Stimulated activated CD8-positive, alpha-beta memory T cell treated with anti-CD3 and anti-CD28 coated beads, Interleukin-4, amount 100 ng/mL, for 4 hours (primary cell): ENCODE measurements at places on chromosomes 7 and 10.
A peak's percentile ranks its signal among the peaks of the same experiment; 100 is the strongest.

DNA sequence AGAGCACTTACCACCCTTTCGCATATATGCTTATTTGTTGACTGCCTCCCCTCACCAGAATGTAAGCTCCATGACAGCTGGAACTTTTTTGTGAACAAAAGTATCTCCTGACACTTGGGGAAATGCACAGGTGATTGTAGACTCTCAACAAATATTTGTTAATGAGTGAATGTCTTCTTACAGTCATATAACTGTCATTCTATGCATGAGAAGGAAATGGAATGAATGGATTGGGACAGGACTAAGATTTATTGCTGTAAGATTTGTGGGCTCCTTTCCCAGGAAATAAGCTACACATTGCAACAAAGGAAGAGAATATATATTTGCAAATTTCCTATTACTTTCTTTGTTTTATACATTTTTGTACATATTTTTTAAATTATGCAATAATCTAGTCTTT is 48.5 kb downstream of the FEZF1 start:
- no peak for DNase-seq

GRCh38 chr7:104089612-104090011 is 100.2 kb upstream of the RELN start:
- DNase-seq: no peak

GRCh38 chr7:3371601-3372000 is 70.5 kb downstream of the SDK1 start:
- DNase-seq: no peak

DNA sequence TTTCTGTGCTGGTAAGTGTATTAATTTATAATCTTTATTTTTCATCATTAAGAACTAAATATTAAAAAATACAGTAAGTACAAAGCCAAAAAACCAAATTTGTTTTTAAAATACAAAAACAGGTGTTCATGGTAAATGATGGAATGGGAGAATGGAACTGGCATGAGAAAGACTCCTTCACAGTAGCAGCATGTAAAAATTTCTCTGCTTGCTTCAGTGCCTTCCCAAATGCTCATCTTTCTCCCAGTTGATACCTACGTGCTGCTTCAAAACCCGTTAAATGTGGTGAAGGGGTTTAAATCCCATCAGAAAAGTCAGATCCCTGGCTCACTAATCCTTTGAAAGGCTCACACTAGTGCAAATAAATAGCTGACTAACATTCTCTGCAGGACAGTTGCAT is 4.2 kb downstream of the RNF133 start:
- no peak for DNase-seq

- DNase-seq: no peak
Observed at GRCh38 chr10:74206746-74207145, 55.7 kb downstream of the ADK start.

GRCh38 chr10:5817322-5818047 is 4.3 kb upstream of the GDI2 start:
- no peak for DNase-seq

GRCh38 chr10:98577168-98577567 is 130.4 kb upstream of the HPS1 start:
- DNase-seq: no peak

- DNase-seq: no peak
Observed at GRCh38 chr10:112843623-112844022, 106.4 kb upstream of the TCF7L2 start.

DNA sequence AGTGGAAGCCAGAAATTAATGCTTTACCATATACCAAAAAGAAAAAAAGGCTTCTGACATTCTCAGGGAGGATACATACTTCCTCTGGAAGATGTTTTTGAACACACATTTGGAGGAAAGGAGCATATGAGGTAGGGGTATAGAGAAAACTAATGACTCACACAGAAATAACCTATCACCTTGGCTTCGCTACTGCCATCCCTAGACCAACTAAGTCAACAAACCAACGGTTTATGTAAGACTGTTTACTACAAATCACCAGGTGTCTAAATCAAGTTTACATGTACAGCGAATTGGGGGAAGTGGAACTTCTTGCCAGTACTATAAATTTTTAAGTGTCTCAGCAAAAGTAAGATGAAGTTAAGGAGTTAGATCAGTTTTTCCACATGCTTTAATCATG is 96.9 kb downstream of the NT5C2 start:
- no peak for DNase-seq

DNA sequence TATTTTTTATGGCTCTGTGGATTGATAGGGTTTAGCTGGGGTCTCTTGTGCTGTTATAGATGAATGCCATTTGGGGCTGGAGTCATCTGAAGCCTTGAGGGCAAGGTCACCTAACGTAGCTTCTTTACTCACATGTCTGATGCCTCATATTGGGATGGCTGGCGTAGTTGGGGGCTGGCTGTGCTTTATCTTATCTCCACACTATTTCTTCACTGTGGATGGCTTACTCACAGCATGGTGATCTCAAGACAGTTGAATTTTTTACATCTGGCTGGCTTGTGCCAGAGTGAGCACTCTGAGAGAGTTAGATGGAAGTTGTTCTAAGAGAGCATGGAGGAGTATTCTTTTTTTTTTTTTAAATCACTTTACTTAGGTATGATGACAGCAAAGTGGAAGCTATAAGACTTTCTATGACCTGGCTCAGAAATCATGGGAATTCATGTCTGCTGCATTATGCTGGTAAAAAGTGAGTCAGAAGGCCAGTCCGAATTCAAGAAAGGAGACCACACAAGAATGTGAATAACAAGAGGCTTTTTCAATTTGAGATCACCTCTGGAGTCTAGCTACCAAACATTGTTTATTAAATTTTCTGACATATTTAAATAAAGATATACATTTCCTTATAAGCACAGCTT is 252.4 kb upstream of the TPK1 start:
- DNase-seq: no peak

DNA sequence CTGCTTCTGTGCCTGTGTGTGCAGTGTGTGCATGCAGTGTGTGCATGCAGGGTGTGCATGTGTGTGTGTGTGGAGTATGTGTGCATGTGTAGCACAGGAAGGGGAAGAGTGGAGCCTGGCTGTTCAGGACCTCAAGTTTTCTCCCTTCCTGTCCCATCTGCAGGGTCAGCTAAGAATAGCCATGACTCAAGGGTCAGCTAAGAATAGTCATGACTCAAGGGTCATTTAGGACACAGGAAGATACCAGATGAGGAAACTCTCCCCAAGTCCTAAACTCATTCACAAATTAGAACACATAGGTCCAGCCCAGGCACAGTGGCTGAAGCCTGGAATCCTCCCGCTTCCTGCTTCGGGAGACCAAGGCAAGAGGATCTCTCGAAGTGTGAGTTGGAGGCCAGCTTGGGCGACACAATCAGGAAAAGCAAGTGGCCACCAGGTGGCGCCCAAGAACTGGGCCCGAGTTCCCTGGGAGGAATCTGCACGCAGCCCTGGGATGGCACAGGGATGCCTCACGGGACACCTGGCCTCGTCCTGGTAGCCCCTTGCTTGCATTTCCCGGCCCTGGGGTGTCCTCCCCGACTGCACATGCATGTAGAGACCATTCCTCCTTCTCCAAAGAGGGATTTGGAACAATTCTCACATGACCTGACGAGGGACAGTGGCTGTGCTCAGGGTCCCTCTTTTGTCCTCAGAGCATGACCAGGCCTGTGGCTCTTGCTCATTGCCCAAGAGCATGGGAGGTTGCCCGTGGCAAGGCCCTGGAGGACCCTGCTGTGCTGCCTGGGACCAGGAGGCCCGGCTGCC is 21.4 kb upstream of the VOPP1 start:
- DNase-seq: peak; percentile 55

GRCh38 chr10:73589563-73590126 is 1.5 kb downstream of the USP54 start:
- DNase-seq: no peak

GRCh38 chr10:43966571-43966965 is 317.9 kb upstream of the ZNF32 start:
- DNase-seq: no peak

GRCh38 chr10:75211007-75211691 is 553 bp downstream of the VDAC2 start:
- DNase-seq: no peak

DNA sequence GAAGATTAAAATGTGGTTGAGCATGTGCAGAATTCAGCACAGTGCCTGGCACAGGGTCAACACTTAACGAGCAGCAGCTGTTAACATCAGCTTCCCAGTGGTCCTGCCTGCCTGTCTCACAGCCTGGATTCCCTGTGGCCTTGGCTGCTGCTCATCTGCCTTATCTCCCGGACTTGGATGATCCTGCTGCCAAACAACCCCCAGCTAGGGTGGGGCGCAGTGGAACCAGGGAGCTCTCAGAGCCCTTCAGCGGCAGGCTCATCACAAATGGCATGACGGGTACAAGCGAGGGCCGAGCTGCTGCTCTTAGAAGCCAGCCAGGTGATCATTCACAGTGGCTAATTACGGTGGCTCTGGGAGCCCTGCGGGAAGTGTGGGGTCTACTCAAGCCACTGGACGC is 13.0 kb upstream of the SMARCD3 start:
- DNase-seq: no peak

- no peak for DNase-seq
Observed at GRCh38 chr7:29346231-29346978, 151.8 kb downstream of the CHN2 start.

GRCh38 chr7:102387064-102387463 is 9.1 kb upstream of the PRKRIP1 start:
- no peak for DNase-seq

- DNase-seq: no peak
Observed at GRCh38 chr10:31644931-31645633, 283.5 kb downstream of the ARHGAP12 start.

GRCh38 chr7:129889133-129889844 is 63.5 kb downstream of the UBE2H start:
- no peak for DNase-seq

DNA sequence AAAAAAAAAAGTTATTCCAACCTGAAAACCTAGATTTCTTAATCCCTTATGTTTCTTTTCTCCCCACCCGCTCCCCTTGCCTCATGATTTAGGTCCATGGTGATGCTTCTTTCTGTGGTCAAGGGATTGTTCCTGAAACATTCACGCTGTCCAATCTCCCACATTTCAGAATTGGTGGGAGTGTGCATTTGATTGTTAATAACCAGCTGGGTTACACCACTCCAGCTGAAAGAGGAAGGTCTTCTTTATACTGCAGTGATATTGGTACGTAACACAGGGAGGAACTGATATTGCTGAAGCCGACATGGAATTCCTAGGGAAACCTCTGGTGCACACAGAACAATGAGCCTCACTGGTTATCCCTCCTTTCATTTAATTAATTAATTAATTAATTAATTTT is 22.7 kb downstream of the DHTKD1 start:
- DNase-seq: no peak

DNA sequence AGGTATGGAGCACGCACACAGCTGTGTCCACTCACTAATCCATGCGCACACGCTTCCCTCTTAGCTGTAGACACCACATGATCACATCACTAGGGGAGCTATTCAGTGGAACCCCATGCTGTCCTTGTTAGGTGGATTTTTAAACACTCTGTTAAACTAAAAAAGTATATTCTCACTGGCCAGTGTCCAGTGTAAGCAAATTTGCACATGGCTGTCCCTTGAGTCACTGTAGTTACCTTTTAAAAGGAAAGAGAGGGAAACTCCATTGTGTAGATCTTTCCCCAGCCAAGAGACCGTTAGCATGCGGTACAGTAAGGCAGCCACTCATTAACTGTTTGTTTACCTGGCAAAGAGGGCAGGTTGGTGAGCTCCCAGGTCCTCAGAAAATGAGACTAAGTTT is 81.6 kb upstream of the INSYN2A start:
- DNase-seq: no peak

DNA sequence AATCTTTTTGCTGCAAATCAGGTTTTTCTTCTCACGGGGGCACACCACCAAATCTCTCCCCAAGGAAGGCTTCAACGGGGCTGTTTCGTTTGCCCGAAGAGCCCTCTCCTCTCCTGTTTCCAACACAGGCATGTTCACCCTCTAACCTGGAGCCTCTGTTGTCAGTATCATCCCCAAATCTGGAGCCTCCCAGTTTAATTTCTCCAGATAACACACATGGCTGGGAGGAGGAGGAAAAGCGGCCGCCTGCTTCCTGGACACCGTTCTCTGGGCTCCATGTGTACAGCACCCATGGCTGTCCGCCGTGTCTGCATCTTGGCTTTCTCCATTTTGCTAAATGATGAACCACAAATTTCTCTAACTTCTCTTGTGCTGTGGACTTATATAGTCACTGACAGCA is 214.5 kb downstream of the DIP2C start:
- DNase-seq: no peak

- no peak for DNase-seq
Observed at GRCh38 chr7:141161550-141162535, 88.0 kb downstream of the TMEM178B start.

DNA sequence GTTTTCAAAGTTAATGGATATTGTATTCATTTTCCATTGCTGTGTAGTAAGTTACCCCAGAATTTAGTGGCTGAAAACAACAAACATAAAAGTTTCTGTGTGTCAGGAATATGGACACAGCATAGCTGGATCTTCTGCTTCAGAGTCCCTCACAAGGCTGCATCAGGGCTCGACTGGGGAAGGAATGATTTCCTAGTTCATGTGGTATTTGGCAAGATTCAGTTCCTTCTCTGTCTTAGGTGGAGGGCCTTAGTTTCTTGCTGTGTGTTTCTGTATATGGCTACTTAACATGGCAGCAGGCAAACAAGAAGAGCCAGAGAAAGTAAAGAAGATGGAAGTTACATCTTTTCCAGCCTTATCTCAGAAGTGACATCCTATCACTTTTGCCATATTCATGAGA is 51.1 kb downstream of the TPST1 start:
- no peak for DNase-seq

- DNase-seq: no peak
Observed at GRCh38 chr10:71391701-71392100, 5.0 kb upstream of the CDH23 start.
